ENCODE measurements at places on chromosomes 6 and 20.

GRCh38 chr6:157323966-157324300, 614 bp upstream of the TMEM242 start:
- peak; percentile 45 for DNase-seq

DNA sequence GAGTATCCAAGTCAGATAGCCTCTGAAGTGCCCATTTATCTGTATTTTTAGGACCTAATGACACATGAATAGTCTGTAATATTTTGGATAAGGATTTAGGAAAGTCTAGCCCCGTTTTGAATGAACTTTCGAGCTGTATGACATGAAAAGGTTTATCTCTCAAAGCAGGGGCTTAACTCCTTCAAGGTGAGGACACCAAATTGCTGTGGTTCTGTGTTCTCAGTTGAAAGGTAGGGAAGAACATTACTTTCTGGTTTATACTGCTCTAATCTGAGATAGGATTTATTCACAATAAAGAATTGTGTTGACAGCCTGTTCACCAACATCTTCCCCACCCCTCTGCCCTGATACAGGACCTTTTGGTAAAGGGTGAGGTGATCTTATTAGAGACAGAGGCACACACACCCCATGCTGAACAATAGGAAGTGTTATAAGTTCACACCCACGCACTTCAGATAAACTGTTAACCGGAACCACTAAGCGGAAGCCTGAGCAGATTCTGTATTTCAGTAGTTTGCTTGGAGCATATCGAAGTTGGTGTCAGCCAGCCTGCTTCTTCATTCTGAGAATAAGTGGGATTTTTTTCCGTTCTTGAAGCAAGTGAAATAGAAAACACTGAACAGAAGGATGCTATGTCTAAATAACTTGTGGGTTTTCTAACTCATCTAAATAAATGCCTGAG, 223.3 kb downstream of the TMEM242 start:
- DNase-seq = no peak

DNA sequence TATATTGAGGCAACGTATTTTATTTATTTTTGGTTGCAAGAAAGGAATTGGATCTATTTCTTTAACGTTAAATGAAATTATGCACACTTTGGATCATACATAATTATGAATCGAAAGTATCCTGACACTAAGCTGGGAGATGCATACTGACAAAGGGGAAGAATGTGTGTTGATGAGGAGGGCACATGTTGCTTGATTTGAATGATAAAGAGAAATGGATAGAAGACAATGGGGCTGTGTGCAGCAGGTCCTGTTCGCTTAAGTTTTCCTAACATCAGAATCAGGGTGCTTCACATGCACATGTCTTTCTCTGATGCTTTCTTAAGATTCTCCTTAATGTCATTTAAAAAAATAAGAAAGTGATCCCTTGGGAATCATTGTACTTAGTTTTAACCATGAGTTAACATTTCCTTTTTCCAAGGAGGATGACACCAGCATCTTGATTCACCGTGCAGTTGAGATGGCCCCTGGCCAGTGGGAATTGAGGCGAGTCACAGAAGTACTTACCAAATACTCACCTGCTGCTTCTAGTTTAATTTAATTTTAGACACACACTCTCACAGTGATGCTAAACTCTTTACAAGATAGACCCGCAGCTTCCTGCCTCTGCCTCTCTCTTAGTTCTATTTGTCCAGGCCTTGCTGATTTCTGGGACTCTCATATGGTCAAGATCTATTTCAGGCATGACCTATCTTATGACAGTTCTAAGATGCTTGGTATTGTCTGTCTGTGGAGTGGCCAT, 116.5 kb downstream of the CLIC5 start:
- no peak for DNase-seq

GRCh38 chr6:113357041-113357440, 500.1 kb upstream of the MARCKS start:
- DNase-seq = no peak

DNA sequence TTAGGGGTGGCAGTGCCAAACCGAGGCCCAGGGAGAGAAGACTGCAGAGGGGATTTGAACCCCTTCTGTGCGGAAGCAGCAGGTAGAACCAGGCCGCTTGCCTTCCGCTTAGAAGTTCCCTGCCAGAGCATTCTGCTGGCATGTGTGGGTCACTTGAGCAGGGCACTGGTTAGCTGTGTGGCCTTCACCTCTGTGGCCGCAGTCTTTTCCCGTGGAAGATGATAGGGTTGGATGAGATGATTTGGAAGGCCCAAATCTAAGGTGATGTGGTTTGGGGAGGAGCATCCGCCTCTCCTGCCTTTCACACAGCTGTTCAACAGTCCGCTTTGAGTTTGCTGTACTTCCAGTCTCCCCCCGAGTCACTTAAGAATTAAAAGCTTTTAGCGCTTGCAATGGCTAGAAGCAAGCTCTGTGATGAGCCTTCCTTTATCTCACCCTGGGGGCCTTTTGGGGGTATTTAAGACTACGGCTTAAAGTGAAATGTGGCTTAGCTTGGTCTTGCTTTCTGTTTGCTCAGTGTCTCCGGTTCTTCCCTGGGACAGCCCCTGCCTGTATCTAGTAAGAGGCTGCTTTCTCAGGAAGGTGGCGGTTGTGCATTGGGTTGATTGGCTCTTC, 743 bp downstream of the CMTR1 start:
- no peak for DNase-seq

GRCh38 chr6:15957655-15958169, 171.2 kb upstream of the MYLIP start:
- no peak for DNase-seq

GRCh38 chr6:41399424-41399823, 64.0 kb downstream of the NCR2 start:
- DNase-seq = no peak

DNA sequence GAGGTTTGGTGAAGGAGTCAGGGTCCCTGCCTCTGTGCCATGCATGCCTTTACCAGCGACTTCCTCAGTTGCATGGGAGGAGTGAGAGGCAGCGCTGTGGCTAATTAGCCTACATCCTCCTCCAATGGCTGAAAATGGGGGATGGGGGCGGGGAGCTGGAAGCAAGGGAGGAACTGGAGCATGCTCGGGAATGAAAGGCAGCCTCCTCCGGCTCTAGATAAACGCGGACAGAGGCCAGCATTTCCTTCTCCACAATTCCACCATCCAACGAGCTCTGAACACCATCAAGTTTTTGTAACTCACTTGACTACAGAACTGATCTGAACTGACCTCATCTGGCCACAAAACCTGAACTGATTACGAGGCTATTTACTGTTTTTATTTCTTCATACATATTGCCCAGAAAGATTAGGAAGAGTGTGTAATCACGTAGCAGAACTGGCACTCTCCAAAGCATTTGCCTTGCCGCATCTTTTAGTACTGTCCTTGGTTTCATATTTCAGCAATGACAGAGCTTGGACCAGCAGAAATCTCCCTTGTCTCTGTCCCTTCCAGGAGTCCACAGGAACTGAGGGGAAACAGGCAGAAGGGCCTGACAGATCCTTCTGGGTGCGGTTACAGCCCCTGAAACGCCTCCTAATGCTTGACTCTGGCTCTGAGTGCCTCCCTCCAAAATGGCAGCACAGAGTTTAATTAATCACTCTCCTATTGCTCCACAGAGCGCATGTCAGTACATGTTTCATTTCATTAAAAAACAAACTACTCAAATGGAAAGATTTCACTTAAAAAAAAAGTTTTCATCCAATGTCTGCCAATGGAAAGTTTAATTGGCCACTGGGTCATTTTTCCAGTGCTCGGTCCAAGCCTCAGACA, 58.2 kb upstream of the TRAF3IP2 start:
- DNase-seq = no peak

GRCh38 chr6:36204068-36204753, 7.7 kb downstream of the BRPF3 start:
- no peak for DNase-seq

DNA sequence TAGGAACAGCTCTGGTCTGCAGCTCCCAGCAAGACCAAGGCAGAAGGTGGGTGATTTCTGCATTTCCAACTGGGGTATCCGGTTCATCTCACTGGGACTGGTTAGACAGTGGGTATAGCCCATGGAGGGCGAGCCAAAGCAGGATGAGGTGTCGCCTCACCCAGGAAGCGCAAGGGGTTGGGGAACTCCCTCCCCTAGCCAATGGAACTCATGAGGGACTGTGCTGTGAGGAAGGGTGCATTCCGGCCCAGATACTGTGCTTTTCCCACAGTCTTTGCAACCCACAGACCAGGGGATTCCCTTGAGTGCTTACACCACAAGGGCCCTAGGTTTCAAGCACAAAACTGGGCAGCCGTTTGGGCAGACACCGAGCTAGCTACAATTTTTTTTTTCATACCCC, 21.8 kb downstream of the HDDC2 start:
- no peak for DNase-seq

DNA sequence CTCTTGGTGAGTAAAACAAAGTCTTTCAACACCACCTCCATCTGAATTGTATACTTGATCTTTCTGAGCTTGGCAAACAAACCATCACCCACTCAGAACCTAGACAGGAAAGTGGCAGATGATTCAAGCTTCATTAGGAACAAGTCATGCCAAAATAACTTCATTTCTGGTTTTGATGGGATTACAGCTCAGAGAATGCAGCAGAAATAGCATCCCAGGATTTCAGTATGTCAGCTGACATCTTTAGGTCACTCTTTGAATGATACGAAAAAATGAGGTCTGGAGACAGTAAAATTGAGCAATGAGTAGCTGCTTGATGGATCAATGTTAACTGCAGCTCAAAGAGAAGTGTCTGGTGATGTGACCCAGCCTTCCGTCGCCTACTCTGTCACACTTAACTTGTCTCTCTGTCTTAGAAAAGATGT, 92.4 kb downstream of the GJA10 start:
- no peak for DNase-seq

- DNase-seq = no peak
Observed at GRCh38 chr20:41408156-41408794, 41.7 kb upstream of the EMILIN3 start.

- no peak for DNase-seq
Observed at GRCh38 chr6:35468980-35469750, 964 bp downstream of the RPL10A start.

DNA sequence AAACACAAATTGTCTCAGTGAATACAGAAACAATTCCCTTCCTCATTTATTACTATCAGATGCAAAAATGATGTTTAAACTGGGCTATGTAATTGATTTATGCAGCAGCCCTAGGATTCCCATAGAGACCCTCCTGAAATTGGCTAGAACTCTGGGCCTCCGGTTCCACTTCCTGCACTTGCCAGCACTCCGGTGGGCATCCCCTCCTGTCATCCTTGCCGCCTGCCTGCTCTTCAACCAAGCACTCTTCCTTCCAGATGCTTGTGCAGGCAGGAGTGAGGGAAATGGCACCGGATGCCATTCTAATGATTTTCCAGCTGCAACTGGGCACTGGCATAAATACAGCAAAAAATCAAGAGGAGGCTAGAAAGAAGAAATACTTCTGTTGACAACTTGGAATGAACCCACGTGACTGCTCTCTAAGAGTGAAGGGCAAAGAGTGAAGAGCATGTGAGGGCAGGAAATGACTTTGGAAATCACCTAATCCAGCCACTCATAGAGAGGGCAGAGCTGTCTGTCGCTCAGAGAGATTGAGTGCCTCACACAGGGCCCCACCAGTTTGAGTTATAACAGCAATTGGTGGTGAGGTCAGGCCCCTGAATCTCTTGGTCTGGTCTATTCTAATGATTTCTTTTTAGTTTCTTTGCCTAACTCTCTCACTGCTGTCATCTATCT, 3.7 kb upstream of the NEDD9 start:
- DNase-seq = no peak

- DNase-seq = no peak
Observed at GRCh38 chr20:59831916-59832270, 101.5 kb downstream of the SYCP2 start.

DNA sequence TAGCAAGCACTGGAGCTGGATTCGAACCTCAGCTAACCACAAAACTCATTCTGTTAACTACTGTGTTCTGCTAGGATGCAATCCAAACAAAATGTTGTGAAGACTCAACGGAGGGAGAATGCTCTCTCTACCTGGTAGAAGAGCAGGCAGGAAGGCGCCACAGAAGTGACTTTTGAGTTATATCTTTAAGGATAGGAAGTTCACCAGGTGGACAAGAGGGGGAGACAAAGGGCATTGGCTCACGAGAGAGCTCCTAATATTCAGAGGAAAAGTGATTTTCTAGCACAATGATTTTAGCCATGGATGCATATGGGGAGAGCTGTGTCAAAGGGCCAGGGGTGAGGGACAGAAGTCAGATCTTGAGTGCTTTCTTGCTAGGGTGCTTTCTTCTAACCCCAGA, 108.4 kb upstream of the MAFB start:
- DNase-seq = peak; percentile 23

GRCh38 chr6:117533775-117534174, 51.3 kb downstream of the DCBLD1 start:
- no peak for DNase-seq

DNA sequence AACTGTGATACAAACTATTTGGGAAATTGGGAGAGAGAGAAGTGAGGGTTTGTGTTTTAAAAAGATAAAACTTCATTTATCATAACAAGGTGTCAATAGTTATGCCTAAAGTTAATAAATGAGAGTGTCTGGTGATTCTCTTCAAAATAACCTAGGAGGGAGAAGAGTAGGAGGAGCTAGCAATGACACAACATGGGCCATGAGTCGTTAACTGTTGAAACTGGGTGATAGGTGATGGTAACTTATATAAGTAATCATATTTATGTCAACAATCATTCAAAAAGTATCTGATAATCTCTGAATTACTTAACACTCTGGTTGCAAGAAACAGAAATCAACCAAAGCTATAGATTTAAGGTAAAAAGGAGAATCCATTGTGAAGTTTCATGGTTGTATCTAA, 46.8 kb upstream of the INSM1 start:
- no peak for DNase-seq

DNA sequence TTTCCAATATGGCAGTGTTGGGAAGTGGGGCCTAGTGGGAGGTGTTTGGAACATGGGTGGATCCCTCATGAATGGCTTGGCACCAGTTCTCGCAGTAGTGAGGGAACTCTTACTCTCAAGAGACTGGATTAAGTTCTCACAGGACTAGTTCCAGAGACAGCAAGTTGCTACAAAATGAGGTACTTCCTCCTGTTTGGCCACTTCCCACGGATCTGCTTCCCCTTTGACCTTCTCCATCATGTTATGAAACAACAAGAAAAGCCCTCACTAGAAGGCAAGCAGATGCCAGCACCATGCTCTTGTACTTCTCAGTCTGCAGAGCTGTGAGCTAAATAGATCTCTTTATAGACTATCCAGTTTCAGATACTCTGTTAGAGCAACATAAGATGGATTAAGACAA, 3.1 kb downstream of the RSPH3 start:
- no peak for DNase-seq

DNA sequence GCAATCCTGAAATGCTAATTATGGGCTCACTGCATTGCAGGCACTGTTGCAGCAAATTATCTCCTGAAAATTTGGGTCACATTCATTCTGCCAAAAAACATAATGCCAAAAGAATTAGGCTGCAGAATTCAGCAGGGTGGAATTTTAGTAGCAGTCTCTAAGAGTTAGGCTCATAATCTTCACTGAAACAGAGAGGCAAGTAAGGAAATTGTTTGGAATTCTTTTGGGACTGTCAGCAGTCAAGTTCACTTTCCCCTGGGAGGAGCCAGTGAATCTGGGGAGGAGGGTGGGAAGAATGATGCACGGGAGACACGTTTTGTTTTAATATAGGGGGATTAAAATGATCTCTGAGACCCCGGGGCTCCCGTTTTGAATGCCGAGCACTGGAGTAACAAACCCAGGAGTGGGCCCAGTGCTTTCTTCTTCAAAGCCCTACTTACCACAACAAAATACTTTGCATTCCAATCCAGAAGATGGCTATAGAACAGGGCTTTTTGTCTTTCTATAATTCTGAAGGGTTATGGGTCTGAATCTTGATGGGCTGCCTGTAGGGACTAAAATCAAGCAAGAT, 44.7 kb downstream of the SOBP start:
- no peak for DNase-seq

GRCh38 chr6:1066449-1067090, 245.3 kb upstream of the FOXQ1 start:
- no peak for DNase-seq

Measured in HCT116 (cell line).